ENCODE measurements at places on chromosomes 7 and 10. TPM values are rescaled to one million over a fixed set of nuclear protein-coding genes. Genes with fewer than 3 reads are reported as not detected.
A peak's percentile ranks its signal among the peaks of the same experiment; 100 is the strongest.

DNA sequence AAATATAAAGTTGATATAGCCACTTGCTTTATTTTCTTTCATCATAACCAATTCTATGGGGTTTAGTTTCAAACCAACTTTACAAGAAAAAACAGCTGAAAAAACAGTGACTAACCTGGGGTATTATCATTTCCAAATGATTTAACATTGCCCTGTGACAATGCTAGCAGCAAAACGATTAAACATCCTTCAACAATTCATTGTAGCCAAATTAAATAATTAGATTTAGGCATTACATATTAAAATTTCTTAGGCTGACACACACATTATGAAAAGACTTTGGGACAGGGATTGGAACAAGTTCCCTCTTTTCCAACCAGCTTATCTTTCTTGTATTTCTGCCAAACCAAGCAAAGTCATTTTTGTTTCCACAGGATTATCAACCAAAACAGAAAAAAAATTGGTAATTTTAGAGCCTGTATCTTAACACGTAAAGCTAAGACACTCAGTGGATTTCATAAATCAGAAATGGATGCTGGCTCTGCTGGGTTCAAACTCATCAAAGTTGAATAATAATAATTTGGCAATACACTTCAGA is 84.0 kb downstream of the SEMA3D start:
- no peak for DNase-seq

- DNase-seq = no peak
Measured at GRCh38 chr7:36683695-36684357, 40.5 kb downstream of the AOAH start.

GRCh38 chr7:31950091-31950755 is 120.0 kb downstream of the PDE1C start:
- no peak for DNase-seq

DNA sequence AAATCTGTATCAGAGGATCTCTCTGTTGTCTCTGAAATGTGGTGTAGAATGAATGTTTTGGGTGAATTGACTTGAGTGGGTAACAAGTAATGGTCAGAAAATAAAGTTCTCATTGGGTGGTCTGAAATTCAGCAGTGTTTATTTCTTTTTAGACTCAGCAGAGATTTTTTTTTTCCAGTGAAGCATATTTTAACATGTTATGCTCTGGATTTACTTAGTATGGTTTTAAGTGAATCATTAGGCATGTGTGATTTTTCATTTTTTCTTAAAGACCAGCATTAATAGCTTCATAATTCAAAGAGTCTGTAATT is 63.5 kb downstream of the REEP3 start:
- no peak for DNase-seq

DNA sequence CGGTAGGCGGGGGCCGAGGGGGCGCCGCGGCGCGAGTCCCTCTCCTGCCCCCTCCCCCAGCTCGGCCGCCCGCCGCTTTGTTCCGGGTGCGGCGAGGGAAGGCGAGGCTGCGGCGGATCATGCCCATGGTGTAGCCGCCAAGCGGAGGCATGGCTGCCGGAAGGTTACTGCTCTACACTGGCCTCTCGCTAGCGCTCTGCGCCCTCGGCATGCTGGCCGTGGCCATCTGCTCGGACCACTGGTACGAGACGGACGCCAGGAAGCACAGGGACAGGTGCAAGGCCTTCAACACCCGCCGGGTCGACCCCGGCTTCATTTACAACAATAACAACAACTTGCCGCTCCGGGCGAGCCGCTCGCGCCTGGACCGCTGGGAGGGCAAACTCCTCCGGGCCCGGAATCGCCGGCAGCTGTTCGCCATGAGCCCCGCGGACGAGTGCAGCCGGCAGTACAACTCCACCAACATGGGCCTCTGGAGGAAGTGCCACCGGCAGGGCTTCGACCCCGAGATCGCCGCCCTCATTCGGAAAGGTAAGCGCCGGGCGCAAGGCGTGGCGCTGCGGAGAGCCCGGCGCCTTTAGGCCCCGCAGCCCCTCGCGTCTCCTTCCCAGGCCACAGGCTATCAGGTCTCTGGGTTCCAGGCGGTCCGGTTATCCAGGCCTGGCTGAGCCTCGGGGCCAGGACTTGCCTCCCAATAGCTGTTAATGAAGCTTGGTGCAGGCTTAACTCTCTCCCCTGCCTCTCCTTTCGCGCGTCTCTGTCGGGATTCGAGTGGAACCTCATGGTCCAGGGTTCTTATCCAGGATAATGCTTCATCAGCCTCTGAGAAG is 513 bp downstream of the TMEM178B start:
- DNase-seq = peak; percentile 20

GRCh38 chr7:2106924-2107323 is 125.8 kb downstream of the MAD1L1 start:
- peak; percentile 50 for DNase-seq

DNA sequence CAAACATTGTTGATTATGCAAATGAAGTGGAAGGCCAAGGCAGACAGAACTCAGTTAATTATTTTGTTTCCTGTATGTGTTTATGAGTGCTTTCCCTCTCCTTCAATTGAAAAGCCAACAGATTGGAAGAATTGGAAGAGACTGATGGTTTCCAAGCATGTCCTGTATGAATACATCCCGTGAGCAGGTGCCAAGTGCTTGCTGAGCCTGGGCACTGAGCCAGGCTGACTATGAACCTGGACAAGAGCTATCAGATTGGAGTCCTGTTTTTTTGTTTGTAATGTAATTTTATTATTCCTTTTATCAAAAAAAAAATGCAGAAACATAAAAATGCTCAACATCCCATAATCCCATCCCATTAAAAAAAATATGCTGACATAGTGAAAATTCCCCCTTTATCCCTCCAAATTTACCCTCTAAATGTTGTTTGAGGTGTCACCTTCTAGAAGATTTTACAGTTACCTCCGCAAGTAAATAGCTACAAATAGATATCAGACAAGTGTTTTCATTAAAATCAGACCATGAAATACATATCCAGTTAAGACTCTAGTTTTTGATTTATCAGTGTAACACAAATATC is 449.5 kb downstream of the GRID1 start:
- DNase-seq = no peak

- no peak for DNase-seq
Measured at GRCh38 chr7:54701982-54702381, 57.0 kb downstream of the SEC61G start.

GRCh38 chr10:44419790-44420549 is 35.1 kb upstream of the CXCL12 start:
- no peak for DNase-seq

GRCh38 chr10:97768322-97769315 is 3.2 kb downstream of the SFRP5 start:
- DNase-seq = no peak

DNA sequence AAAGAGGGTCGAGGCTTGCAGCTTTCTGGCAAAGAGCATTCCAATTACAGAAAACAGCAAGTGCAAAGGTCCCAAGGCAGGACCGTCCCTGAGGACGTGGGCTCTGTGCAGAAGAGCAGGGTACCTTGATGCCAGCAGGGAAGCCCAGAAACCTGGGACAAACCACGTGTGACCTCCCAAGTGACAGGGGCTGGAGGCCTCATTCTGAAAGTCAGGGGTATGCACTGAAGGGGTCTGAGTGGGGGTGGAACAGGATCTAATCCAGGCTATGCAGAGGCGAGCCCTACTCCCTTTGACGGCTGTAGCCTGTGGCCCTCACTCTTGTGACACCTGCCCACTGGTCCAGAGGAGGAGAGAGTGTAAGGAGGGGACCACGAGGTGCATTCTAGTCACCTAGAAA is 22.9 kb downstream of the TMEM273 start:
- no peak for DNase-seq

GRCh38 chr7:138455609-138456008 is 4.5 kb upstream of the TRIM24 start:
- no peak for DNase-seq

DNA sequence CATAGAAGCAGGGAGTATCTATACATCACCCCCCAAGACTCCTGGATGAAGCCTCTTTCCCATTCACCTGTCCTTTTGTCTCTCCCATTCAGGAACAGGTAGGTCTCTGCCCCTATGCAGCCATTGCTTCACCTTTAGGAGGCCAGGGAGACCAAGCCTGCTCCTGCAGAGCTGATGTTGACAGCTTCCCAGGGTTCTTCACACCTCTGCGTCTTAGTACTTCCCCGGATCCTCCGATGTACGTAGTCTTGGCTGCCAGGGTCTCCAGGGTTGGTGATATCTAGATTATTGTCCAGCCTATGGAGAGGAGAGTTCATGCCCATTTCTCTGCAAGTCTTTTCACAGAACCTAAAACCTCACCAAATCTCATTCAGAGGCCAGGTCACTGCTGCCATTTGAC is 365.7 kb upstream of the KLF6 start:
- no peak for DNase-seq

TMEM139 gene
- total RNA-seq = 0.59 TPM

OR2A42 gene
- total RNA-seq = 0.10 TPM

PDZD7 gene
- 8.4 TPM for total RNA-seq

RNF148 gene
- 0.99 TPM for total RNA-seq

CAV1 gene
- 74.4 TPM for total RNA-seq

MRLN gene
- total RNA-seq = 25.0 TPM

TDRD1 gene
- total RNA-seq = 1.1 TPM

PNLIPRP3 gene
- not detected for total RNA-seq

RBP3 gene
- total RNA-seq = not detected
